Colonic mucosa (tissue), 4 donors: ENCODE measurements at places on chromosomes 7 and 10. TPM values are rescaled to one million over a fixed set of nuclear protein-coding genes. Genes with fewer than 3 reads are reported as not detected.

DNA sequence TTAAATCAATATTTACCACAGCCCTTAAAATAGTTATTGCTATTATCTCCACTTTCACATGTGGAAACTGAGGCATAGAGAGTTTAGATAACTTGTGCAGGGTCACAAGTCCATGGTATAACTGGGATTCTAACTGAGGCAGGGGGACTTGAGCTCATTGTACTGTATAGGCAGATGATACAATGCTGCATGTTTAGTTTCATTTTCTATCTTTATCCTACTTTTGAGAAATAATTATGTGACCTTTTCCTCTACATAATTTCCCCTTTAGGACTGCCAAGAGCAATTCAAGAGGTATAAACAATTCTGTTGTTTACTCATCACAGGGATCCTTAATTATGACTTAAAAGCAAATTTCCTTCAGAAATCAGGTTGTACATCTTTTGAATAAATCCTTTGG lies 193.1 kb downstream of the SUGCT start:
- no peak overlapping the region for H3K27ac ChIP-seq
- no peaks in the 10 kb centered on the region for H3K27me3 ChIP-seq
- H3K4me1 ChIP-seq: peaks cover 6% of the 10 kb centered on the region
- H3K36me3 ChIP-seq: no peaks in the 10 kb centered on the region
- no peak for DNase-seq

The AZGP1 gene
- 4.6 TPM for total RNA-seq

DNA sequence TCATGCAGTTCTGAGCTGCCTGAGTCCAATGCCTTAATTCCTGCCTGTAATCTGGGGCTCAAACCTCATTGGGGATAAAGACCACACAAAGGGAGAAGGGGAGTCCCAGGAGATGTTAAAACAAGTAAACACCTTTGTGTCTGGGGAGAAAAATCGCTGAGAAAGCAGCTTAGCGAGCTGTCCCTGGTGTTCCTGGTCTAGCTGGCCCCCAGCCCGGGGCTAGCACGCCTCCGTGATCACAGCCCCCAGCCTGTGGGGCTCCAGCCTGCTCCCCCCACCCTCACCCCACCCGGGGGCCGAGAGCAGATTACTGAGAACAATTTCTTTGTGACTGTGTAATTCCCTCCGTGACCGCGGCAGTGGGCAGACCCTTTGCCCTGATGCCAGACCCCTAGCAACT lies 24.8 kb downstream of the DPCD start:
- H3K4me1 ChIP-seq: no peaks in the 10 kb centered on the region
- H3K36me3 ChIP-seq: no peaks in the 10 kb centered on the region
- DNase-seq: no peak
- H3K27ac ChIP-seq: no peak overlapping the region
- no peaks in the 10 kb centered on the region for H3K27me3 ChIP-seq

- no peaks in the 10 kb centered on the region for H3K4me1 ChIP-seq
- H3K36me3 ChIP-seq: no peaks in the 10 kb centered on the region
- H3K27ac ChIP-seq: no peak overlapping the region
- no peak overlapping the region for H3K4me3 ChIP-seq
Observed at GRCh38 chr7:106346167-106346677, 61.4 kb upstream of the NAMPT start.

GRCh38 chr10:124568848-124569622 lies 107.4 kb downstream of the LHPP start:
- no peaks in the 10 kb centered on the region for H3K36me3 ChIP-seq
- no peak for DNase-seq
- no peaks in the 10 kb centered on the region for H3K27me3 ChIP-seq
- no peak overlapping the region for H3K27ac ChIP-seq
- no peaks in the 10 kb centered on the region for H3K4me1 ChIP-seq
- H3K4me3 ChIP-seq: no peak overlapping the region

GRCh38 chr7:26160896-26161295 lies 8.9 kb downstream of the NFE2L3 start:
- peaks cover 3% of the 10 kb centered on the region for H3K4me1 ChIP-seq
- no peak overlapping the region for H3K27ac ChIP-seq
- no peaks in the 10 kb centered on the region for H3K27me3 ChIP-seq

DNA sequence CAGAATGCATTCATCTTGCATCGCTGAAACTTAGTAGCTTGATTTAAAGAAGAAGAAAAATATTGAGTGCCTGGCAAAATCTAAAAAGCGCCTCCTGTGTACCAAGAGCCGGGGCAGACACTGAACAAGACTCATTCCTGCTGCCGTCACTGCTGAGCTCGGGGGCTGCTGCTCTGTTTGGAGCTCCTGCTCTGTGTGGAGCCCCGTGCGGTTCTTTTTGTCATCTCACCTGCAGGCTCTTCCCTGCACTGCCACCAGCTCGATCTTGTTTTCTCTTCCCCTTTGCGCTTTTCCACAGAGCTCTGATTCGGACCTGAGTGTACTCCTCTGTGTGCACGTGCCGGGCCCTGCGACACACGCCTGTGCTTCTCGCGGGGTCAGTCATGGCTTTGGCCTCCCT lies 462.1 kb upstream of the DPP6 start:
- H3K4me3 ChIP-seq: no peak overlapping the region
- no peaks in the 10 kb centered on the region for H3K27me3 ChIP-seq
- no peaks in the 10 kb centered on the region for H3K36me3 ChIP-seq
- H3K4me1 ChIP-seq: no peaks in the 10 kb centered on the region
- no peak for DNase-seq
- H3K27ac ChIP-seq: no peak overlapping the region

- no peak overlapping the region for H3K27ac ChIP-seq
- DNase-seq: no peak
- no peak overlapping the region for H3K4me3 ChIP-seq
- H3K4me1 ChIP-seq: no peaks in the 10 kb centered on the region
- H3K36me3 ChIP-seq: no peaks in the 10 kb centered on the region
- no peaks in the 10 kb centered on the region for H3K27me3 ChIP-seq
Observed at GRCh38 chr10:21047096-21047495, 150.0 kb upstream of the NEBL start.
